Sciatic nerve (tissue), 2 donors: ENCODE measurements at places on chromosomes 3 and 15. TPM values are rescaled to one million over a fixed set of nuclear protein-coding genes. Genes with fewer than 3 reads are reported as not detected.

Gene LPP
- 231 TPM for total RNA-seq

Gene PARP9
- 33.9 TPM for total RNA-seq

- DNase-seq: no peak
Observed at GRCh38 chr3:15321349-15321748, 11.0 kb downstream of the SH3BP5 start.

DNA sequence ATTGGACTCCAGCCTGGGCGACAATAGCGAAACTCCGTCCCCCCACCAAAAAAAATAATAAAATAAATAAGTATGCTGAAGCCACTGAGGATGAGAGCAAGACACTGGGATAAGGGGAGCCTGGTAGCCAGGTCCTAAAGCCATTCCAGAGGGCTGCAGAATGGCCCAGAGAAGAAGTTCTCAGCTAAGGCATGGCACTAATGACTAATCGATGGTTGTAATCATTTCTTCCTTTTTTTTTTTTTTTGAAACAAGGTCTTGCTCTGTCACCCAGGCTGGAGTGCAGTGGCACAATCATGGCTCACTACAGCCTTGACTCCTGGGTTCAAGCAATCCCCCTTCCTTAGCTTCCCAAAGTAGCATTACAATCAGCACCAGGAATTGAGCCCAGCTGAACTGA is 25.6 kb upstream of the ZNF774 start:
- DNase-seq: no peak

- no peak for DNase-seq
Observed at GRCh38 chr15:75153087-75153486, 48.6 kb upstream of the C15orf39 start.

Gene SI
- total RNA-seq: not detected

DNA sequence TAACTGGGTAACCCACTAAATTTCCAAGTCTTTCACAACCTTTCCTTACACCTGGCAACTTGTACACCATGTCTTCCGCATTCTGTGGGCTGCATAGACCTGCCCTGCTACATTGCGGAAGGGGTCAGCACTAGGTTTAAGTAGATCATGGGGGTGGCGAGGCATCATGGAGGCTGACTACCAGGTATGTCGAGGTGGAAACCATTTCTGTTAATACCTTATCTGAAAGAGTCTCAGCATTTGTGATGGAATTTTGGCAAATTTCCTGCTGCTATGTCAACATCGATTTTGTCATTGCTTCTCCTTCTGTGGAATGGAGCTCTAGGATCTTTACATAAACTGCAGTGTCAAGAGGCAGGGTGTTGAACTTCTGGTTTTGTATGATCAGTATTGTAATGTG is 187.2 kb downstream of the GHSR start:
- no peak for DNase-seq

DNA sequence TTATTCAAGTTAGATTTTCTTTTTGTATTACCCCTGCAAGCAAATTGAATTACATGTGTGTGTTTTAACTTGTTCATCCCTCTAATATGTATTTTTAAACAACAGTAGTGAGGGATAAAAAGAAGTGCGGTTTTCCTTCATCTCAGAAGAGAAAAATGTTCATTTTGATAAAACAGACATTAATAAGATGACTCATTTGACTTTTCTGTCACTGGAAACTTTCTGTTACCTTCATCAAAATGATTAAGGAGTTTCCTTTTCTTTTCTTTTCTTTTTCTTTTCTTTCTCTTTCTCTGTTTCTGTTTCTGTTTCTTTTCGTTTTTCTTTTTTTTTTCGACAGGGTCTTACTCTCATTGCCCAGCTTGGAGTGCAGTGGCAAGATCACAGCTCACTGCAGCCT is 53.0 kb downstream of the ECT2 start:
- DNase-seq: no peak

DNA sequence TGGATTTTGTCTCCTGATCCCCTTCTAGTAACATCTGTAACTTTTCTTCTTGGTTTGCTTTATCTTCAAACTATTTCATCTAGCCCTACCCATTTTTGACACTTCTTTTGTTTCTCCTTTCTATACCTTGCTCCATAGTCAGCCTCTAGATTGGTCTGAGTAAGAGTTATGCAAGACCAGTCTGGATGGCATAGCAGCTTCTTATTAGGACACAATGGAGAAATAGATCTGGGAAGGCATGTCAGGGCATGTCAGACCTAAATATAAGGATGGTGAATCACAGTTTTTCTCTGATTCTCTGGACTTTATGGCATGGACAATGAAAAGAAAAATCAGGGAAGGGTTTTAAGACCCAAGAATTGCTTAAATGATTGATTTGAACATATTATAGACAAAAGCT is 452.5 kb downstream of the RAP2B start:
- no peak for DNase-seq

Gene SKOR1
- total RNA-seq: 1.3 TPM

DNA sequence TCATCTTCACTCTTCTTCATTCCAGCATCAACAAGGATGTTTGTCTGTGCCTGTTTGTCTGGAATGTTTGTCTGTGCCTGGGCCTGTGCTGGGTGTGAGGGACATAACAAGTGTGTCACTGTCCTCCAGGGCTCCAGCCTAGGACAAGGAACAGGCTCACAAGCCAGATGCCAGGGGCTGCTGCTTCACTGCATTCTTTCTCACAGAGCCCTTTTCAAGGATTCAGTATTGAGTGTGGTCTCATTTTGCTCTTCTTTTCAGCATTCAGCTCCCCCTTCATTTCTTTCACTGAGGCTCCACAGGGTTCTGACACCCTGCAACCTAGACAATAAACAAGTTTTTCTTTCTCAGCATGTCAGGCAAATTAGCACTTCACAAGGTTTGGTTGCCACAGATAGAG is 43.6 kb upstream of the KY start:
- DNase-seq: no peak

DNA sequence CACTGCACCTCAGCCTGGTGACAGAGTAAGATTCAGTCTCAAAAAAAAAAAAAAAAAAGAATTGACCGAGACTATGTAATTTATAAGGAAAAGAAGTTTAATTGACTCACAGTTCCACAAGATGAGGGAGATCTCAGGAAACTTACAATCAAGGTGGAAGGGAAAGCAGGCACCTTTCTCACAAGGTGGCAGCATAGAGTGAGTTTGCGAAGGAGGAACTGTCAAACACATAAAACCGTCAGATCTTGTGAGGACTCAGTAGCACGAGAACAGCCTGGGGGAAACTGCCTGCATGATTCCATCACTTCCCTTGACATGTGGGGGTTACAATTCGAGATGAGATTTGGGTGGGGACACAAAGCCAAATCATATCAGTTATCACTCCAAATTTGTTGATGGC is 380.9 kb downstream of the EDEM1 start:
- DNase-seq: no peak

Gene TGFBR2
- 221 TPM for total RNA-seq

DNA sequence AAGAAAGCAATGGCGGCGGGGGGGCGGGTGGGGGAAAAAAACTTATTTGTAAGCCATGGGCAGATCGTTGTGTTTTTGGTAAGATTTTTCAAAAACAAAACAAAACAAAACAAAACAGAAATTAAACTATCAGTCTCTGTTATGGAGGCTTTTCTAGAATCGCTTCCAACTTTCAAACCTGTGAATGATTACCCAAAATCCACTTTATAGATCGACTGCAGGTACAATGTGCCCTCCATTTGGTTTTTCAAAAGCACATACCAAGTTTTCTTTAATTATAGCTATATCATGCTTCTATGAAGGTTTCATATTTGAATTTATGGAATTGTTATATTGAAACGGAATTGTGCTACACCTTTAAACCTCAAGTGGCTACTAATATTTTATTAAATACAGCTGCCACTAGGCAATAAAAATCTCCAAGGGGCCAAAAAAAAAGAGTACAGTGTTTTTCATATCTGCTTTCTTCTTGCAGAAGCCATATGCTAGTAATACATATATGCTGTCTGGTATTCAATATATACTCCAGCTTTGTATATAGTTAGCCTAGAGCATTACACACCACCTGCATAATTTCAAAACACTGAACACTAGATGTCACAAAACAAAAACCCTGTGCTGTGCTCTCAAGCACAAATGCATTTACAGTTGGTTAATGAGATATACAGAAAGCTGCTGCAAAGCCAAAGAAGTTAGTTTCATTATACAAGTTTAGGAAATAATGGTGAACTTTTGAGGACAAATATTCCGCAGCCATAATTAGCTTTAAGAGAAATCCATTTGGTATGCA is 683.8 kb upstream of the NR2F2 start:
- DNase-seq: no peak

- DNase-seq: no peak
Observed at GRCh38 chr3:53493963-53494791, at the start of gene CACNA1D. Gene CACNA1D (plus strand): TSS chr3:53494611. CDS start chr3:53495167, 556 bp downstream.

- no peak for DNase-seq
Observed at GRCh38 chr15:71079208-71080044, 35.8 kb upstream of the THSD4 start.

GRCh38 chr15:23022156-23022555 is 17.2 kb downstream of the TUBGCP5 start:
- no peak for DNase-seq

Gene CHRNA7
- 1.5 TPM for total RNA-seq

- DNase-seq: no peak
Observed at GRCh38 chr3:138774529-138775253, 60.0 kb downstream of the PIK3CB start.

DNA sequence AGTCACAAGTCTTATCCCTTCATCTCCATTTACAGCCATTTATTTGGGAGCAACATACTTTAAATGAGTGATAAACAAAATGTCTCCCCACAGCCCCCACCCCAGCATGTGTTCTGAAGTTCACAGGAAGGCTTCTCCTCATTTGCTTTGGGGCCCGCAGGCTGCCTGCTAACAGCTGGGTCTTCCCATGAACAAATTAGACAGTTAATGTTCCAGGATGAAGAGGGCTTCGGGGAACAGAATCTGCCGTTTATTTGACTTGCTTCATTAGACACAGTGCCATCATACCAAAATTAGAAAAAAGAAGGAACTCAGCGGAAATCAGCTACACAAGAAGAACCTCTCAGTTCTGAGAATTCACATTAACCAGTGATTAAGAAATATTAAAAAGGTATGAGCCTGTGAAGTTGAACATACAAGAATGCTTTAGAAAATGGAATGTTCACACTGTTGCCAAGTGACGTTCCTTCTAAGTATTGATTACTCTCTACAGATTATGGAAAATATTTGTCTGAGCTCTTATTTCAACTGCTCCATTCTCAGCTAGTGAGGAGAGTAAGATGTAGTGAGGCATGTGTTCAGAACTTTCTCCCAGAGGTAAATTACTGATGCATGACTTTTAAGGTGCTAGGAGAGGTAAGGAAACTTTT is 107.5 kb upstream of the THBS1 start:
- no peak for DNase-seq

Gene DCBLD2
- 41.8 TPM for total RNA-seq

DNA sequence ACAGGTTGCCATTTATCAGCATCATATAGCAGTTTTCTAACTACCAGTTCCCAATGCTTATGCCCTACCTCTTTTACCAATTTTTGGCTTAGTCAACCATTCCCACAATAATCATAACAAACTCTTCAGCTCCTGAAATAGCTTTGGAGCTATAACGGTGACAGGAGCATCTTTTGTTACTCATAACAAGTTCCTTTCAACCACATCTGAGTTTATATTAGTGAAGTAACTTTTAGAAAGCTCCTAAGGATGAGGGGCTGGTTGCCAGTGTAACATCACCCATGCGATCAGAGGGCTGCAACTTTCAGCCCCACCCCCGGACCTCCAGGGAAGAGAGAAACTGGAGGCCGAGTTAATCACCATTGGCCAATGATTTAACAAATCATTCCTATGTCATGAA is 495.3 kb upstream of the RASGRP1 start:
- DNase-seq: no peak

GRCh38 chr3:47741925-47742324 is 39.8 kb downstream of the SMARCC1 start:
- no peak for DNase-seq

Gene ACAP2
- total RNA-seq: 77.4 TPM

DNA sequence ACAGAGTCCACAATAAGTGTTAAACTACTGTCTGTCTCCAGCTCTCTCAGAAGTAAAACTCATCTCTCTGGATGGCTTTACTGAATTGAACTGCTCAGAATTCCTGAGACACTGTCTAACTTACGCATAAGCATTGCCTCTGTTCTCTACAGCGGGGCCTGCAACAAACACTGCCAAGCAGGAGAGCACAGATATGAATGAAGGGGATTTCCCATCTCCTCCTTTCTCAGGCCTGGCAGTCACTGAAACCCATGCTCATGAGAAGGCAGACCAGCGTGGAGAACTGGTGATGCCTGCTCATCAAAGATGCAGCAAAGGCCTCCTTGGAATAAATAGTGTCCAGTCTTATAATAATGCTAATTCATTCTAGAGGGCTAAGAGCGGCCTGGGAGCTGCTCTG is 10.3 kb downstream of the RASGRP1 start:
- DNase-seq: no peak

- no peak for DNase-seq
Observed at GRCh38 chr3:12957339-12957738, 115.9 kb downstream of the IQSEC1 start.

Gene FURIN
- total RNA-seq: 51.6 TPM

Gene CPA3
- total RNA-seq: 10.3 TPM

- DNase-seq: no peak
Observed at GRCh38 chr3:119194237-119195150, 21.1 kb downstream of the UPK1B start.

DNA sequence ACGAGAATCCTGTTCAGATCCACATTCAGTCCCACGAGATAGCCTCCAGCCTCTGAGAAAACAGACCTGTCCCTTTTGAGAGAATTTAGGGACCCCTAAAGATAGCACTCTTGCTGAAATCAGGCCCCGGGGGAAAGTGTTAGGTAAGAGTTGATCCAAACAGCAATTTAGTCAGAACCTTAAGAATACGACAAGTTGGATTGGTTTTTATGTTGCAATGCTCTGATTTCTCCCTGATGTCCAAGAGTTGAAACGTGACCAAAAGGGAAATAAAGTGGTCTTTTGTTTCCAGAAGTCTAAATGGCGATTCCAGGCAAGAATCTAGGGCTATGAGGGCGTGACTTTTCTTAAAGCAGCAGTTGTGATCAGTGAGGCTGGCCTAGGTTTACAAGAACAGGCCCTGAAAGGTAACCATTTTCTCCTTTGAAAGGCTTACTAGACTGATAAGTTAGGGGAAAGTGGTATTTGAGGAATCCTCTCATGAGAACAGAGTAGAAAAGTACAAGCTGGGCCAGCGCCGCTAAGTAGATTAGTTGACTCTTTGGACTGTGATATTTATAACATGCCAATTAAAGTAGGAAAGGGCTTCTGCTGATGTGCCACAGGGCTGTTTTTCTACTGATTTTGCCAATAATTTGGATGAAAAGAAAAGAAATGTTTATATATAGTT is 4.9 kb downstream of the MAN2A2 start:
- no peak for DNase-seq

Gene TEX9
- 8.1 TPM for total RNA-seq

- no peak for DNase-seq
Observed at GRCh38 chr3:9347081-9347480, 15.8 kb upstream of the THUMPD3 start.

DNA sequence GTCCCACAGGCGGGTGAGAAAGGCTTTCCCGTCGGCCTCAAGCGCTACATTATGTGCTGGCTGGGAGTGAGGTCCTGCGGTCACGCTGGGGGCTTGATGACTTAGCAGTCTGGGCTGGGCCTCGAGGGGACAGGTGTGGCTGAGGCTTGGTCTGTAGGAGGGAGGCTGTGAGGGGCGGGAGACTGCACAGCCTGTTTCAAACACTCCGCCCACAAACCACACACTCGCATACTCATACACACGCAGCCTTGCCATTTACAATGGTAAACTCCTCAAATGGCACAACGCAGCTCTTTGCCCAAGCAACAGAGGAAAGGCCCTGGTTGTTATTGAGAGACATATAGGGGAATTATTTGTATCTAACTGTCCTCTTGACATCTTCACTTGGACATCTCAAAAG is 32.4 kb upstream of the RASGRF1 start:
- DNase-seq: no peak
